ENCODE measurements at places on chromosomes 5 and 9.

GRCh38 chr5:72167257-72167656, 60.0 kb downstream of the MAP1B start:
- DNase-seq = no peak

DNA sequence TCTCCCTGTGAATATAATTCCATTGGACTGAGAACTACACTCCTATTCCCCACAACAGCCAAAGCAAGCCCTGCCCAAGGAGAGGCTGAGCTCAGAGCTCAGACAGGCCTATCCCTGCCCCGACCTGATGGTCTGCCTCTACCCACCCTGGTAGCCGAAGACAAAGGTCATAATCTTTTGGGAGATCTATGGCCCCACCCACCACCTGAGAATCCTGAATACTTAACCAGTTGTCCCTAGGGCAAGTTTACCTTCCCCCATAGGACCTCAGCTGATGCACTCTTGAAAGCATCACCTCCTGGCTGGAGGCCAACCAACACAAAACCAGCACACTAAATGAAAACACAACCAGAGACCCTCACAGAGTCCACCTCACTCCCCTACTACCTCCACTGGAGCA, 167.5 kb downstream of the PRR16 start:
- no peak for DNase-seq

DNA sequence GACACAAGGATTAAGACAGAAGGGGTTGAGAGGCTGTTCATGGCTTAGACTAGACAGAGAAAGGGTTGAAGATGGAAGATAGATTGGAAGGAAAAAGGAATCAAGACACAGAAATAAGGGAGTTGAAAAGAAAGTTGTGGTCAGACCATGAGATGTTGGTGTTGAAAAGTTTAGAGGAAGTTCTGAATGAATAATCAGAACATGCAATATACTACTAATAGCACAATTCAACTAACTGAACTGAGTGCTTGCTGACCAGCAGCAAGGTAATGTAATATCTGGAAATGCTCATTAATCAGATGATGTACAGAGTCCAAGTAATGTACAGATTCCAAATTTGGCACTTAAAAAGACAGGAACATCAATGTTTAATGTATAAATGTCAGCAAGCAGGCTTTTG, 10.6 kb upstream of the NNT start:
- no peak for DNase-seq

DNA sequence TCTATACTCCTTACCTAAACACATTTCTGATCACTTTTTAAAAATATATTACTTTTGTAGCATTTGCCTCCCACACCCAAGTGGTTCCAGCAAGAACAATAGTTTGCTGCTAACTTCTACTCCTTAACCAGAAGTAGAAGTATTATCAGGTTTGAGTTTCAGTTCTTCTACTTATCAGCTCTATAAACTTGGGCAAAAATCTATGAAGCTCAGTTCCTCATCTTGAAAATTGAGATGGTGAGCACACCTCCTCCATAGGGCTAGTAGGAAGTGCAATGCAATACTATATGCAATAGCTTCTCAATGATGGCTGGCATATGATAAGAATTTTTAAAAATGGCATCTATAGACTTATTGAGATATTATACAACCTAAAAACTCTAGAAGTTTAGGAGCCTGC, 283.7 kb downstream of the TLR4 start:
- no peak for DNase-seq

DNA sequence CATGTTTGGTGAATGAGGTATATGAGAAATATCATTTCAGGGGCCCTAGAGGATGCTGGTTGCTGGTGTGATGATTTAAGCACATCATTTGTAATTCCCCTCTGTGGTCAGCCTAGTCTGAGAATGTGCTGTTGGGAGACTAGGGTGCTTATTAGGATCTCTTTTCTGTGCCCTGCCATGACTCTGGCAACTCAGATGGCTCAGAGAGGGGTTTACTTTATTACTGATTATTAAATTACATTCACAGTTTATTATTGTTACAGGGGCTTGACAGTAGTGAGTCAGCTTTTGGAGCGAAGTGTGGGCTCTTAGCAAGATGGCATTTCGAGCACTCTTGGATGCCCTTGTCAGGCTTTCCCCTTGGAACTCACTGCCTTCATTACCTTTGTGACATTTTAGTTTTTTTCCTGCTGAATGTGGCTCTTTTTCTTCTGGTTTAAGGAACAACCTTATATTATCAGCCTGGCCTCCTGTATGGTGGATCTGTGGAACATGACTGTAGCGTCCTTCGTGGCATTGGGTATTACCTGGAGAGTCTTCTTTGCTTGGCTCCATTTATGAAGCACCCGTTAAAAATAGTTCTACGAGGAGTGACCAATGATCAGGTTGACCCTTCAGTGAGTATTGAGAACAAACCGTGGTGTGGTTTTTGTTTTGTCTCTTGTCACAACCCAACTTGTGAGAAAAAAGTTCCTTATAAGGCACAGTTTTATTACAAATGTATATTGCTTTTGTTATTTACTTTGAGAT, 33.8 kb downstream of the RCL1 start:
- DNase-seq = no peak

All from CD4-positive, alpha-beta T cell treated with Interleukin-17A for 4 hours (primary cell).